Stimulated activated effector memory CD8-positive, alpha-beta T cell treated with anti-CD3 and anti-CD28 coated beads, Interleukin-12 subunit alpha, Interleukin-12 subunit beta, amount 100 ng/mL, for 72 hours (primary cell): ENCODE measurements at places on chromosomes 12 and 14.

- DNase-seq, result no peak
Observed at GRCh38 chr12:42568952-42569915, 20.3 kb downstream of the PRICKLE1 start.

GRCh38 chr12:76641961-76642360, 82.4 kb upstream of the OSBPL8 start:
- no peak for DNase-seq

GRCh38 chr12:94152292-94153078, 4.1 kb downstream of the PLXNC1 start:
- DNase-seq, result no peak

DNA sequence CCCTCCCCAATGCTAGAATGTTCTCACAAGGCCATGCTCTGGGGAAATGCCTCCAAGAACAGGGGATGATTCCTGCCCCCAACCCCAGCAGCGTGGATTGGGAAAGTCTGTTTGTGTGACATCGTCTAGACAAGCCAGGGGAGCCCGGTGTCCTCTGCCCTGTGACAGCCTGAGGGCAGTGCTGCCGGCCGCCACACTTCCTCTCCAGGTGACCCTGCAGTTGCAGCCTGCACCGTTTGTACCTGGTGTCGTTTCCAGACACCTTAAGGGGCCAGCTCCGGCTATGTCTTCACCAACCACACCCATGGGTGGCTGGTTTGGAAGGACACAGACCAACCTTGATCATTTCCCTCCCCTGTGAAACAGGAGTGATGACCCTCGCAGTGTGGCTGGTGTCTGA, 372.6 kb downstream of the BCL11B start:
- DNase-seq, result no peak

DNA sequence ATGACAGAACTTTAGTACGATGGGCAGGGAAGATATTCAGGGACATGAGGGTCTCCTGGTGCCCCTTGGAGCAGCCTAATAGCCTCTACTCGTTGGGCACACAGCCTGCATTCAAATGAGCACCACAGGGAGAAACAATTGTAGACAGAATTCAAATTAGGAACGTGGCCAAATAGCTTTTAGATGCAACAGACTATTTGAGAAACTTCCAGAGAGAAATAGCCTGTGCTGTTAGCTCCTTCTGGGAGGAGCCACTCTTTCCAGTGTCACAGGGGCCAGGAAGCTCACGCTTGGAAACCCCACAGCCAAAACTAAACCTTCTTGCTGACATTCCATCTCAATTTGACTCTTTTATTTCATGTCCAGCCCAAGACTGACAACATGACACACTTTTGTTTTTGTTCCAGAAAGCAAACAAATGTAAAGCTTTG, 114.5 kb downstream of the RPAP3 start:
- DNase-seq, result no peak

- no peak for DNase-seq
Observed at GRCh38 chr14:30669594-30669993, 47.5 kb downstream of the SCFD1 start.

GRCh38 chr12:67355428-67356379, 86.5 kb downstream of the CAND1 start:
- DNase-seq, result no peak

GRCh38 chr12:132029503-132030300, 80.0 kb downstream of the EP400 start:
- no peak for DNase-seq

DNA sequence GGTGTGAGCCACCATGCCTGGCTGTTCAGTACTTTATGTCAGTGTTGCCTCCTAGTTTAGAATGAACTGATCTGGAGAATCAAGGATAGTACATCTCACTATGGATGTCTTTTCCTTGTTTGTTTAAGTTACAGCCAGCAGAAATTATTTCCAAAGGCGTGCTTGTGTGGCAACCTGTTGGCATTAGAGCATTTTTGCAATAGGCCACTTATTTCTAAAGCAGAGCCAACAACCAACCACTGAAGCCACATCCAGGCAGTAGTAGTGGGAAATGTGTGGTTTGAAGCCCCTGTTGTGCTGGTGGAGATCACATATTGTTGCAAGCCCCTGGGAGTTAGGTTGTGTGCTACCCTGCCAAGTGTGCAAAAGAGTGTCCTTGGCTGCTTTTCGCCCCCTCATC, 3.7 kb downstream of the ANO6 start:
- no peak for DNase-seq

DNA sequence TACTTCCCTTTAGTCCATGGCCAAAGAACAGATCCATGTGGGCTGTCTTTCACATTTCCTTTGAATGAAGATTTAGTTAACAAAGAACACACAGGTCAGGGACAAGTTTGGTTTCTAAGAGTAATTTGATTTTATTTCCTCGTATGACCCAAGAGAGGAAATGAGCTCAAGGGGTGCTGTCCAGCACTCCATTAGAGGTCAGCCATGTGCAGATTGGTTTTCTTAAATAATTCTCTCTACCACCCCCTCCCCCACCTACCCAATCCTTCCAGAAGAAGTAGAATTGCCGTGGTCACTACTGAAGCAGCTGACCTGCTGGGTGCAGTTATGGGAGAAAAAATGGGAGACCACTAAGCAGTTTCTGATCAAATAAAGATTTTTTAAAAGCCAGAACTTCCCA, 13.9 kb upstream of the OAS1 start:
- no peak for DNase-seq

GRCh38 chr12:43551279-43551970, 578 bp downstream of the ADAMTS20 start:
- DNase-seq, result no peak

- DNase-seq, result no peak
Observed at GRCh38 chr12:131721548-131721947, 10.7 kb downstream of the SFSWAP start.

DNA sequence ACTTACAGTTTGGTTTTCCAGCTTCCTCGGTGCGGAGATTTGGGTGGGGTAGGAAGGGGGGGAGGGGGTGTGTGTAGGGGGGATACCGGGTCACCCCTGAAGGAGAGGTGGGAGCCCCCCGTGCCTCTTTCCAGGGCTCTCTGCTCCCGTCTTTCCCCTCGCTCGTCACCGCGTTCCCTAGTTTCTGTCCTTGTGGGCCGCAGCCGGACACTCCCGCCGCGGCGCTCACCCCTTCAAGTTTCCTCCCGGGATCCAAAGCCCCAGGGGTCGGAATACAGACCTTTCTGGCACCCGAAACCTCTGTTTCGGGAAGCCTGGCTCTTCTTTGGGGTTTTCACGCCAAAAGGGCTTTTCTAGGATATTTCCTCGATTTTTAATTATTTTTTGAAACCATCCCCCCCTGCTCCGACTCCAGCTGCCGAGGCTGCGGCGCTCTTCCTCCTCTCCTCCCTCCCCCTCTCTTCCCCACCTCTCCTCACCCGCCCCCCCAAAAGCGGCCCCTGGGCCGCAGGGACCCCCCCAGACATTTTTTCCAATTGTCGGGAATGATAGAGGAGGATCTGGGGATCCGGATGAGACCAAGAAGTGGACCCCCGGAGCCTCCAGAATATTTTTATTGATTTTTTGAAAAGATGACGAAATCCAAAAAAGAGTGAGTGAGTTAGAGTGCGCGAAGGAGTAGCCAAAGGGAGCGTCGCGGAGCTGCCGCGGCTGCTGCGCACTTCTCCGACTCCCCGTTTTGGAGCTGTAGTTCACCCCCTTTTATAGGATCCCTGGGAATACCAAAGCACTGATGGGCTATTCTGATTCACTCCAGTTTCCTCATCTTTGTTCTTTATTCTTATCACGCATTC, 1.7 kb downstream of the CCND2 start:
- DNase-seq, result no peak

GRCh38 chr12:100141998-100142850, 450 bp downstream of the BLTP3B start:
- DNase-seq, result peak; percentile 75

- no peak for DNase-seq
Observed at GRCh38 chr12:53974084-53975063, at the start of gene HOTAIR. Gene HOTAIR, minus strand, starts transcription at chr12:53974954.

- DNase-seq, result no peak
Observed at GRCh38 chr12:9650151-9650576, 19.3 kb upstream of the CLEC2D start.

GRCh38 chr14:44830371-44830770, 131.4 kb downstream of the KLHL28 start:
- no peak for DNase-seq

DNA sequence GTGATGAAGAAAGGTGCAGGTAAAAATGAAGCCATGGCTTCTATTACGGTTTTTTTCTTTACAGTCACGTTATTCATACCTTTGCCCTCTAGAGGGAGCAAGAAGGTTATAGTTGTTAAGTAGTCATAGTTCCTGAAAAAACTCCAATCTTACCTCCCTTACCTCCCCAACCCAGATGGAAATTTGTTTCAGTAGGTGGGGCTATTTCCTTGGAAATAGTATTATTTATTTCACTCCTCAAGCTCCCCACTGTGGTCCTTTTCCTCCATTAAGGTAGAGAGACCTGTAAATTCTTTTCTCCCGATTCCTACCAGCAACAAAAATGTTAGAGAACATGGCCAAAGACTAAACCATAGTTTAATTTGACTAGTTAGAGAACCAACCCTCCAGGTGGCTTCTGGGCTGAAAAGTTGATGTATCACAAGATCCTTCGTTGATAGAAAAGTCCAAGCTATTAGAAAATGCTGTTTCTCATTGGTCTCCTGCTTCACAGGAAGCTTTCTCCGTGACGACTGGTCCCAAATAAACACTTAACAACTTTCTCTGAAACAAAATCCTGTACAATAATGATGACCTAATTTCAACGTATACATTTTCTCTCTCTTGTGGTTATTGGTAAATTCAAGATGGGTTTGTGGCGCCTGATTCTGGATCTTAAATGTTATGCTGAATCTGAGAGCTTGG, 43.5 kb downstream of the TMX1 start:
- no peak for DNase-seq

GRCh38 chr12:26187014-26187798, 8.2 kb upstream of the SSPN start:
- no peak for DNase-seq

DNA sequence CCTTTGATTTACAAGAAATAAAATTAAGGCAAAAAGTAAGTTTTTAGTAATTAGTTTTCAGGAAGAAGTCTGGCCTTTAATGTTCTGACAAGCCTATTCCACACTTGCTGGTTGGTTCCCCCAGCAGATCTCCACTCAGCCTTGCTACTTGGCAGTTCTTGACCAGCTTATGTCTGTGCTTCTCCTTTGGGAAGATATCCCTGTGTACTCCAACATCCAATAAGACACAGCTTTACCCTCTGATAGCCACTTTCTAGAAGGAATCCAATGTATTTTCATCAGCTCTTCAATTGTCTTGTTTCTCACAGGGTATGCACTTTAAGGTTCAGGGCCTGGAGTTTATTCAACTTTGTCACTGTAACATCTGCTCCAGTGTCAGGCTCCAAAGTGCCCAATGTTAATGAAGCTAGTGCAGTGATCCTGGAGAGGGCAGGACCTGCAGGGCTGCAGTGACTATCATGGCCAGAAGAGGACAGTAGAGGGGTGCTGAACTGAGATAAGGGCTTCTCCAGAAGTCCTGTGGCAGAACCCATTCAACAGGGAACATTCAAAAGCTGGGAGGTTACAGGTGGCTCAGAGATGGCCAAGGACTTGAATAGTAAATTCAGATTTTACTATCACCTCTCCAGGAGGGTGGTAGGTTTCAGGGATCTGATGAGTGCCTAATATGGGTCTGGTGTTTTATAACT, 22.9 kb downstream of the JKAMP start:
- DNase-seq, result peak; percentile 68
